ENCODE measurements at places on chromosomes 7 and 10.

- DNase-seq = peak; percentile 89
Observed at GRCh38 chr10:103759100-103759781, 96.1 kb downstream of the SH3PXD2A start.

- DNase-seq = no peak
Observed at GRCh38 chr10:91519899-91520514, 109.9 kb downstream of the HECTD2 start.

- DNase-seq = no peak
Observed at GRCh38 chr10:110042181-110042580, 34.4 kb downstream of the ADD3 start.

DNA sequence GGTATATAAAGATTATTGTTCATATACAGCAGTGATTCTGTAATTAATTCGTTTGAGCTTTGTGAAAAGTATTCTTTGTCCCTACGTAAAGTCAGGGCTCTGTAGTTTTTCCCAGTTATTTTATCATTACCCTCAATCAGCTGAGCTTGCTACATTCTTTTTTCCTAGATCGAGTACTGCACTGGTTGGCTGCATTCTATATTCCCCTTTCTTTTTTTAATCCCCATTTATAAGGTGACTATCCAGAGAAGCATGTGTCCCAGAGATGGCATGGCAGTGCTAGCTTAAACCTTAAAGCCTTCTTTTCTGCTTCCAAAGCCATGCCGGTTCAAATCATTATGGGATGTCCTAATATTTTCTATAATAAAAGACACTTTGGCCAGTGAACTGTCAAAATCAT is 230.1 kb upstream of the CELF2 start:
- DNase-seq = no peak

- DNase-seq = no peak
Observed at GRCh38 chr10:77504196-77504872, 133.3 kb downstream of the KCNMA1 start.

DNA sequence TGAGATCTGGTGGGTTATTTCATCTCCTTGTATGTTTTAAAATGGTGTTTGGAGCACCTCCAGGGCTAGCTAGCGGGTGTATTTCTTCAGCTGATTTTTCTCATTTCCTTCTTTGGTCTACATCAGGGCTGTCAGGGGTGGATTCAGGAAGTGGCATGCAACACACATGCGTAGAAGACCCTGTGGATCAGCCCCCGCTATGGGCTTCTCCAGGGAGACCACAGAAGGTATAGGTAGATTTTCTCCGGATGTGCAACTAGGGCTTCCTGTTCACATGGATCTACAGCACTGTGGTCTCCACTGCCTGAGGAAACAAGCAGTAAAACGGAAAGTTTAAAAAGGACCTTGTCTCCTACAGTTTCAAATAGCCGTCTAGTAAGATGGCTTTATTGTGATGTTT is 10.4 kb downstream of the NUB1 start:
- DNase-seq = no peak

GRCh38 chr10:93413252-93413689 is 68.9 kb downstream of the MYOF start:
- no peak for DNase-seq

DNA sequence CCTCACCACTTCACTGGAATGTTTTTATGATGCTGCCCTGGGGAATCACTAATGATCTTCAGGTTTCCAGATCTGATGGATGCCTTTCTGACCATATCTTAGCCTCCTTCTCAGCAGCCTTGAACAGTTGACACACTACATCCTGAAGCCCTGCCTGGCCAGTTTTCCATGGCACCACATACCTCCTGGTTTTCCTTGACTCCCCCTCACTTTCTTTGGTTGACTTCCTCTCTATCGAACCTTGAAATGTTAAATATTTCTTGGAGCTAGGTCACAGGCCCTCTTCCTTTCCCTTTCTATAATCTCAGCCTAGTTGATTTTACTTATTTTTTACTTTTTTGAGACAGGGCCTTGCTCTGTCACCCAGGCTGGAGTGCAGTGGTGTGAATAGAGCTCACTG is 108.8 kb upstream of the CDK1 start:
- DNase-seq = no peak

GRCh38 chr7:133330085-133330484 is 77.2 kb downstream of the EXOC4 start:
- no peak for DNase-seq

DNA sequence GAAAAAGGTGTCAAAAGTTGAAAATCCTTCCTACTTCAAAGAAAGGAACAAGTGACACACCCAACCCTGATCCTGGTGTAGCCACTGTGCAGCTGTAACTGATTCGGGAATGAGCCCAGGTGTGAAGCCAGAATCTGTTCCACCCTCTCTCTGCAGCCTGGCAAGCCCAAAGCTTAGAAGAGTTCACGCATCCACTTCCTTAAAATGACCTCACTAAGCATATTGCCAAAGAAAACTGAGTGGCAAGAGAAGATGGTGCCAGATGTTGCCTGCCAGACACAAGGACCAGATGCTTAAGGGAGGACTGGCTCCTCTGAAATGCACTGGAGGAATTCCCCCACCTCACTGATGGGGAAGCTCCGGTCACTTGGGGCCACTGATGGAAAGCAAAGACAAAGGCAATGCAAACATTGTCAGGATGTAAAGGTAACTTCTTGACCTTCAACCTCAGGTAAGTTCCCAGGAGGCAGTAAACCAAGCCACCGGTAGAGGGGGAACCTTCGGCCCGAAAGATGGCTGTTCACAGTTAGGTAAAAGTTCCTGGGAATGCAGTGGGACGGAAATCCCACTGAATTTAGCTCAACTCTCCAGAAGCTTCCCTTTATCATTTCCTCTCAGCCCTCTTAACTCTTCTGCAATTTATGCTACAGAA is 554.9 kb downstream of the KCNMA1 start:
- DNase-seq = no peak

- DNase-seq = no peak
Observed at GRCh38 chr10:63675171-63675570, 154.0 kb downstream of the REEP3 start.

GRCh38 chr10:13445656-13446400 is 83.0 kb downstream of the BEND7 start:
- no peak for DNase-seq

GRCh38 chr7:29900745-29901144 is 88.9 kb downstream of the SCRN1 start:
- no peak for DNase-seq

DNA sequence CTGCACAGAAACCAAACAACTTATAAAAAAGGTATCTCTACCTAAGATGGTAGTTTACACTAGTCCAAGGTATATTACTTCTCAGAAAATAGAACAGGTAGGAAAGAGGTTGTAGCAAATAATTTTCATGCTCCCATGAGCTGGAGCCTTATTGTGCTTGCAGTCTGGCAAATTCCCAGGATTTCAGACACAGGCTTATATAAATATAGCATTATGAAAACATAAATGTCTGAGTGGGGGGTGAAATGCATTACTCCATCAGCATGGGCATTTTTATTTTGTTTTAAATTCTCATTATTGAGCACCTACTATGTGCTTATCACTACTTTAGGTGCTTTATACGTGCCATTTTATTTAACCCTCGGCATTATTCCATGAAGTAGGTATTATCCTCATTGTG is 83.0 kb upstream of the PHYHIPL start:
- DNase-seq = no peak

GRCh38 chr7:96968981-96969380 is 36.4 kb upstream of the DLX6 start:
- no peak for DNase-seq

DNA sequence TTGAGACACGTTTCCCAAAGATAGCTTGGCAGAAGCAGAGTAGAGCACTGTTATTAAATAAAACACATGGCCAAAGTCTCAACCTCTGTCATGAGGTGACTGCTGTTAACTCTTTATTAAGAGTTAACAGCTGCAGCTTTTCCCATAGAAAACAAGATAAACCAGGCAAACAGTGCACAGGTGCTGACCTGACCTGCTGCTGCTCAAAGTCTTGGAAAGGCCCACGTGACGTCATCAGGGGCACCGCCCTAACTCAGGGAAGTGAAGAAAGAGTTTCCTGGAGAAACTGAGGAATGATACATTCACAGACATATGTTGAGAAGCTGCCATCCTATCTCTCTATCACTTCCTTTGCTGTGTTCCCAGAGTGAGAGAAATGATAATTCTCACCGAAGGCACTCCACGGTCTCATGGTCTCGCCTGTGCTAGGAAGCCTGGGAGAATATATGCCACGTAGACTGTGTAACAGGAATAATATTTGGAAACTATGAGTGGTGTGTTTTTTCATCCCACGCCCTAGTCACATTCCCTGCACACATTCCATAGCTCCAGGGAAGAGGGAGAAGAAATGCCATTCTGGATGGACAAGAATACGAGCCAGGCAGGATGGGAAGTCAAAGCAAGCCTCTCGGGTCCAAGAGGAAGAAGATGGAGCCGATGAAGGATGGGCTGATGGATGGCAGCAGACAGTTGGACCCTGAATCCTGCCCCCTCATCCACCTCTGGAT is 146.2 kb upstream of the NFE2L3 start:
- no peak for DNase-seq

DNA sequence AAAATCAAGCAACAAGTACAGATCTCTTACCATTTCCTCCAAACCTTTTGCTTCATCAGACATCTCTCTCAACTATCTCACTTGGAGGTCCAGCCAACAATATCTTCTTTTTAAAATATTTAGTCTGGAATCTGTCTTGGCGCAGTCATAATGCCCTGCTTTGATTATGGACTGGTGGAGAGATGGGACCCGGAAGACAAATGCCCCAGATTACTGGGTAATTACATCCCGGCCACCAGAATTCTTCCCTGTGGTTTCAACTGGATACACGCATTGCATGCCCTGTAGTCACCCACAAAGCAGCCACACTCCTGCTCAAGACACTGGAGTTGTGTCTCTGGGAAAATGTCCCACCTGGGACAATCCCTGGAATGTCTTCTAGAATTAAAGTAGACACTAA is 65.5 kb downstream of the BPGM start:
- DNase-seq = no peak

GRCh38 chr10:3277566-3277965 is 105.0 kb upstream of the PITRM1 start:
- DNase-seq = no peak

GRCh38 chr7:73963252-73963822 is 64.6 kb upstream of the ELN start:
- DNase-seq = no peak

DNA sequence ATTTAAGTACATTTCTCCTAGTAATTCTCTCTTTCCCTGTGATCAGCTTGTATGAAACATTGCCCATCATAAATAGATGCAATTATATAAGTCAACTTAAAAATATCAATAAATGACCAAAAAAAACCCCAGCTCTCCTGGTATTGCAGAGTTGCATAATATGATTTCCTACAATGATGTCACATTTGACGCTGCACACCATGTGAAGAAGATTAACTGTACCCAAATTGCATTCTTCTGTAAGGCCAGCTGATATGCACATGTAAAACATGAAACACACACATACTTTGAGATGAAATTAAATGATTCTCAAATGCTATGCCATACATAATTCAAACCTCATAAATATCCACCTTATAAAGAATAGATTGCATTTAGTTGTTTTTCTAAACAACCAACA is 115.5 kb downstream of the AGMO start:
- DNase-seq = no peak

DNA sequence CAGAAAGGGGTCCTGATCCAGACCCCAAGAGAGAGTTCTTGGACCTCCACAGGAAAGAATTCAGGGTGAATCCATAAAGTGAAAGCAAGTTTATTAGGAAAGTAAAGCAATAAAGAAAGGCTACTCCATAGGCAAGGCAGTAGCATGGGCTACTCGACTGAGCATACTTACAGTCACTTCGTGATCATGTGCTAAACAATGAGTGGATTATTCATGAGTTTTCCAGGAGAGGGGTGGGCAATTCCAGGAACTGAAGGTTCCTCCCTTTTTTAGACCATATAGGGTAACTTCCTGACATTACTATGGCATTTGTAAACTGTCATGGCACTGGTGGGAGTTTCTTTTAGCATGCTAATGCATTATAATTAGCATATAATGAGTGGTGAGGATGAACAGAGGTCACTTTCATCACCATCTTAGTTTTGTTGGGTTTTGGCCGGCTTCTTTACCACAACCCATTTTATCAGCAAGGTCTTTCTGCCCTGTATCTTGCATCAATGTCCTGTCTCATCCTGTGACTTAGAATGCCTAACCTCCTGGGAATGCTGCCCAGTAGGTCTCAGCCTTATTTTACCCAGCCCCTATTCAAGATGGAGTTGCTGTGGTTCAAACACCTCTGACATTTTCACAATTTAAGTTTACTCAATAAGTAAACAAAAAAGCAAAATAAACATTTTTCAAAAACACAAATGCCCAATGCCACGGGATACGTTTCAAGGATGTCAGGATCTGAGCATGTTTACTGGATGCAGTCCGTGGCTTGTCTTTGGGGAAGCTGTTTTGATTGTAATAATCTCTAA is 37.0 kb downstream of the ALOX5 start:
- DNase-seq = no peak

- no peak for DNase-seq
Observed at GRCh38 chr10:131854579-131855335, 46.1 kb upstream of the PPP2R2D start.

GRCh38 chr7:117017017-117017451 is 63.7 kb downstream of the ST7 start:
- no peak for DNase-seq

DNA sequence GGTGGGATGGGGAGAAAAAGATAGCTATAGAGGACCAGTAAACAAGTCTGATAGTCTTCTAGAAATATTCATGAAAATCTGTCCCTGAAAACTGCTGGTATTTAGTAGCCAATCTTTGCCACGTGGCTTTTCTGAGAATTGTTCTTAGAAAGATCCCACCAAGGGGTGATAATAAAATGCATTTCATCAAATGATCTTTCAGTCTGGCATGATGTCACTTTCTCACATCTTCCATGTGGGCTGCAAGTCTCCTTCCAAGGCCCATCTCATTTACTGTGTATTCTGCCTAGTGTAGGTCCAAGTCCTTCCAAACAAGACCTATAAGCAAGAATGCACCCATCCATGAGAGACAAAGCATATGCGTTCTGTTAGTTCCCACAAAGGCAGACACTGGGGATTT is 226.0 kb downstream of the CHCHD3 start:
- no peak for DNase-seq

DNA sequence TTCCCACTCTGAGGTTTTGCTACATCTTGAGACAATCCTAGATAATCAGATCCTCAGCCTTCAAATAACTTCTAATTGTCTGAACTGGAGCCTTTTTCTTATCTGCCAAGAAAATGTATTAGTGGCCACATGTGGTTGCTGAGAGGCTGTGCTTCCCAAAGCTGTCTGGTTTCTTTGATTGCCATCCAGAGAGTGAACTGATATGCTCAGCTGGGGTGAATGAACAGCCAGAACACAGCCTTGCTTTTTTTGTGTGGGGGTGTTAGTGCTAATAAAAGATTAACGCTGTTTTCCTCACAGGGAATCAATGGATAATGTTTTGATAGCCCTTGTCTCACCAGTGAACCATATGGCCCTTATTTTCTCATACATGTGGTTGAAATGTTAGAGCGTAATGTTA is 66.9 kb downstream of the BBS9 start:
- no peak for DNase-seq

DNA sequence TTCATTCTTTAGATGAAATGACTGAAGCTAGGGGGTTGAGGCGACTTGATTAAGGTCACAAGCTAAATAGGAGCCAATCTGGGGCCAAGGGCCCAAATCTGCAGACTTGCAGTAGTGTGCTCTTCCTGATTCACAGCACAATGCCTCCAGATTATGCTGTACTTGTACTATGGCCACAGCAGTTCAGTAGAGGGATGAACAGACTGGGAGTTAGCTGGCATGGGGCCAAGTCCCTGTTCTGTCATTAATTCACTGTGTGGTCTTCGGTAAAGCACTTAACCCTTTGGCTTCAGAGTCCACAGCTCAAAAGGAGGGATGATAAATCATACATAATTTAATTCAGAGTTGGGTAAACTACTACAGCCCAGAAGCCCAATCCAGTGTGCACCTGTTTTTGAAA is 196.8 kb downstream of the XPNPEP1 start:
- no peak for DNase-seq

Data from NCI-H2227 treated with DMSO at 0.1 percent for 48 hours (cell line).